ENCODE measurements at places on chromosomes 16 and 17. TPM values are rescaled to one million over a fixed set of nuclear protein-coding genes. Genes with fewer than 3 reads are reported as not detected.

The DDX19B gene
- 53.6 TPM for total RNA-seq

The CCL5 gene
- 5.3 TPM for total RNA-seq

The TSC2 gene
- 148 TPM for total RNA-seq

The OTOP2 gene
- not detected for total RNA-seq

The MYH13 gene
- not detected for total RNA-seq

The LRRC46 gene
- 2.0 TPM for total RNA-seq

The SLX1B gene
- total RNA-seq: 24.6 TPM

The ASIC2 gene
- not detected for total RNA-seq

The ACSM3 gene
- 1.7 TPM for total RNA-seq

The OR4D1 gene
- total RNA-seq: not detected

The BCAR1 gene
- total RNA-seq: 72.2 TPM

The COPZ2 gene
- total RNA-seq: 55.8 TPM

Data from thyroid gland (tissue), 4 donors.